ENCODE measurements at places on chromosomes 12 and 14. TPM values are rescaled to one million over a fixed set of nuclear protein-coding genes. Genes with fewer than 3 reads are reported as not detected.

The NEUROD4 gene
- total RNA-seq: not detected

The HVCN1 gene
- 16.6 TPM for total RNA-seq

The LUM gene
- total RNA-seq: 449 TPM

The MYL2 gene
- not detected for total RNA-seq

The CD27 gene
- 0.64 TPM for total RNA-seq

The RBP5 gene
- total RNA-seq: 2.9 TPM

The LAG3 gene
- total RNA-seq: 1.3 TPM

The TAS2R20 gene
- total RNA-seq: 4.6 TPM

The ACVRL1 gene
- 24.7 TPM for total RNA-seq

The GLIPR1L2 gene
- 2.3 TPM for total RNA-seq

The RNASE3 gene
- total RNA-seq: not detected

DNA sequence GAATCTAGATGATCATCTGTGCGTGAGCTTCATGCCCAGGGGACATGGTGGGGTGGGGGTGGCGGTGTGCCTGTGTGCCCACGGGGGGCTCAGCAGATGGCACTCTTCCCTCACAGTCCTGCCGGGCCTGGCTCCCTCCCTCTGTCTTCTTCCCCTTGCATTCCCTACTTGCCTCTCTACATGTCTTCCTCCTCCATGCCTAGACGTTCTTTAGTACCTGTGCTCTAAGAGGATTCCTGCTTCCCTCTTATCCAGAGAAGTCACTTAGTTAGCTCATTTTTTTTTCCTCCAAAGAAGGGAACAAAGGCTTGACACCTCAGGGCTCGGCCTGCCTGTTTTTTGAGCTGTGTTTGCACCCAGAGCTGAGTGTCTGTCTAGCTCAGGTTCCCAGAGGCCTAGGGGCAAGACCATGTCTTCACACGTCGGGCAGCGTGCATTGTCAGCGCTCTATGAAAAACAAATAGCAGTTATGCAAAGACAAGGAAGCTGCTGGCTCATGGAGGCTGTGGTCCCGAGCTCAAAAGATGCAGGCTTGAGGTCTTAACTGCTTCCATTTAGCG lies 48.8 kb downstream of the NINJ2 start:
- no peaks in the 10 kb centered on the region for H3K4me1 ChIP-seq
- H3K27ac ChIP-seq: no peak overlapping the region
- H3K27me3 ChIP-seq: no peaks in the 10 kb centered on the region

GRCh38 chr14:68513838-68514607 lies 278.8 kb downstream of the ZFP36L1 start:
- no peak for DNase-seq
- no peaks in the 10 kb centered on the region for H3K36me3 ChIP-seq
- no peak overlapping the region for H3K4me3 ChIP-seq
- no peaks in the 10 kb centered on the region for H3K27me3 ChIP-seq

DNA sequence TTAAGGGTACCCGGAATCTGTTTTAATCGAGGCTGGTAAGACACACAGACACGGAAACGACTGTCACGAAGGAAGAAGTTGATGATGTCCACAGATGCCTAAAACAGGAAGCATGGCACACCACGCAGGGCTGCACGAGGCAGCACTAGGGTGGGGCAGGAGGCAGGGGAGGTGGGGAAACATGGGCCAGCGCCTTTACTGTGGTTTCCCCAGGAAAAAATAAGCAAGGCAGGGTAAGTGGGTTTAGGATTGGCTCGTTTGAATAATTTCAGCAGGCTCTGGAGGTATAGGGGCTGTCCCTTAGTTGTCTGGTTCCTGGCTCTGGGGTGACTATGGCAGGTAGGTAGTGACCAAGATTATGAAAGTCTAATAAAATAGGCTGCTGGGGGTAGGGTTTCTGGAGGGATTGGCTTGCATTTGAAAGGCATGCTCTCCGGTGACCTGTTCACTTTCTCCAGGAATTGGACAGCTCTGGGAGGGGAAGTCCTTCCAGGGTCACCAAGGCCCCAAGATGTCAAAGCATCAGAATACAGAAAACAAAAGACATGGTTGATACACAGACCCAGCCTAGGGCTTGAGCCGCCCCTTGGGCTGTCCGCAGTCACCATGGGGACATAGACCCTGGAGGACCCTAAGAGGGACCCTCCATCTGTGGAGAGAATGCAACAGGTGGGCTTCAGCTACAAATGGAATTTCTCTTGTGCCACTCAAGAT lies 35.3 kb downstream of the MAP1LC3B2 start:
- H3K27ac ChIP-seq: peak overlapping the region; percentile 62
- H3K36me3 ChIP-seq: no peaks in the 10 kb centered on the region
- DNase-seq: no peak
- H3K4me1 ChIP-seq: peaks cover 13% of the 10 kb centered on the region
- no peak overlapping the region for H3K4me3 ChIP-seq

DNA sequence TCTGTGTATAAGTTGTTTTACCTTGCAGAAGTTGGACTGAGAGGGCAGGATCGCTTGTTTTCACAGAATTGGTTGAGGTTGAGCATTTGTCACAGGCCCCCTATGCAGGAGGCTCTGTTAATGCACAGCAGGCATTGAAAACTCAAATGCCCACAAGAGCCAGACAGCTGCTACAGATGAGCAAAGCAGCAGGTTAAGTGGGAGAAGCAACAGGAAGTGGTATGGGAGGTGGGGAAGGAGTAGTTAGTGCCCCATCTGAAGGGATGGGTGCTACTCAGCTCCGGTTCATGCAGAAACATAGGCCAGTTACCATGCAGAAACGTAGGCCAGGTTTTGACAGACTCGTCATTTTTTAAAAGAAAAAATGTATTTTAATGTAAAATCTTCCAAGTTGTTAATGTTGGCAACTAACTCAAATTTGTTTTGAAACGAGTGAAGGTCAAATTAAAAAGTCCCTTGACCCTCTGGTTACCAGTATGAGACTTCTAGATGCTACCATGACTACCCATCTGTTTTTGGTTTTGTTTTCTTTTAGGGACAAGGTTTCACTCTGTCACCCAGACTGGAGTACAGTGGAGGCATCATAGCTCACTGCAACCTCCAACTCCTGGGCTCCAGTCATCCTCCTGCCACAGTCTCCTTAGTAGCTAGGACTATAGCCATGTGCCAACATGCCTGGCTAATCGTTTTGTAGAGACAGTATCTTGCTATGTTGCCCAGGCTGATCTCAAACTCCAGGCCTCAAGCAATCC lies 84.7 kb upstream of the FRMD6 start:
- no peak overlapping the region for H3K4me3 ChIP-seq
- no peaks in the 10 kb centered on the region for H3K36me3 ChIP-seq
- DNase-seq: no peak
- peak overlapping the region; percentile 5 for H3K27ac ChIP-seq
- no peaks in the 10 kb centered on the region for H3K27me3 ChIP-seq

GRCh38 chr14:69997849-69998248 lies 118.6 kb downstream of the SMOC1 start:
- no peak for DNase-seq
- peaks cover 7% of the 10 kb centered on the region for H3K4me1 ChIP-seq
- no peaks in the 10 kb centered on the region for H3K27me3 ChIP-seq
- H3K36me3 ChIP-seq: no peaks in the 10 kb centered on the region
- peak overlapping the region; percentile 66 for H3K27ac ChIP-seq
- H3K4me3 ChIP-seq: no peak overlapping the region

- H3K36me3 ChIP-seq: no peaks in the 10 kb centered on the region
- H3K27me3 ChIP-seq: no peaks in the 10 kb centered on the region
- H3K4me1 ChIP-seq: no peaks in the 10 kb centered on the region
- no peak overlapping the region for H3K27ac ChIP-seq
Observed at GRCh38 chr14:81261176-81261575, 40.4 kb upstream of the GTF2A1 start.

DNA sequence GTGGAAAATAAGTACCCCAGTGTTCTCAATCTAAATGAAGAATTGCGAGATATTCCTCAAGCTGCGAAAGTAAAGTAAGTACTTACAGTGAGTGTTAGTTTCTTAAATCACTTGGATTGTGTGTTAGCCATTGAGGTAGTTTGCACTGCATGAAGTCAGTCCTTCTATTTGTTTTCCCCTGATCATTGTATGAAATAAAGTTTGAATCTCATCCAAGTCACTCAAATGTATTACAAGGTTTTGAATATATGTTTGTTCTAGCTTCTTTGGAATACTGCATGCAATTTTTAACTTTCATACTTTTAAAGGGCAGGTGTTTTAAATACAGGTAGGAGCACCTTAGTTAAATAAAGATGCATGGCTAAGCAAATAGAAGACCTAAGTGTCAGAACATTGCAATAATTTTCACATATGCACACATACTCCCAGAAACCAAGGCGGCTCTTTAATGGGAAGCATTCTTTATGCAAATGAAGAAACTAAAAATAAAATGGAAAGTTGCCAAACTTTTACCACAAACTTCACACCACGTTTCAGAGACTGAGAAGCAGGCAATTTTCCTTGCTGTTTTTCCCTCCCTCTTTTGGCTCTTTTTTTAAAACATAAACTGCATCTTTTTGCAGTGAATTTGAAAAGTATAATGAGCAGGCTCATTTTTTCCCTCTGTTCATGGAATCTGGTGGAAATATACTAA lies 105.6 kb downstream of the GPR135 start:
- no peaks in the 10 kb centered on the region for H3K4me1 ChIP-seq
- H3K27ac ChIP-seq: peak overlapping the region; percentile 16
- H3K27me3 ChIP-seq: no peaks in the 10 kb centered on the region
- DNase-seq: no peak
- H3K4me3 ChIP-seq: no peak overlapping the region

DNA sequence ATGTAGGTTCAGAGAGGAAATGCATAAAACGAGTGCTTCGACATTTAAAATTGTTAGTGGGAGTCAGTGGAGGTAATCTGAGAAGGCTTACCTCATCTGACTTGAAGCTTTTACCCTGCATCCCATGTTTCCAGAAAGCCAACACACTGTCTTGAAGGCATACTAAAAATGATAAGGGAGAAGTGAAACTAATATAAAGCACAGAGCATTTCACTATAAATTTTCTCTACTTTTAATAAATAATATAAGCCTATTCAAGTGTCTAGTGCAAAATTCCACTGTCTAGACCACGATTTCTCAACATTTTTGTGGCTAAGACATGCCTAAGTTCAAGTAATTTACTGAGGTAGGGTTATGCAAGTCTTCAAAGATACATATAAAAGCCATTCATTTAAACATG lies 29.1 kb upstream of the CDKL1 start:
- H3K4me1 ChIP-seq: no peaks in the 10 kb centered on the region
- H3K27ac ChIP-seq: no peak overlapping the region
- DNase-seq: no peak
- H3K36me3 ChIP-seq: no peaks in the 10 kb centered on the region

DNA sequence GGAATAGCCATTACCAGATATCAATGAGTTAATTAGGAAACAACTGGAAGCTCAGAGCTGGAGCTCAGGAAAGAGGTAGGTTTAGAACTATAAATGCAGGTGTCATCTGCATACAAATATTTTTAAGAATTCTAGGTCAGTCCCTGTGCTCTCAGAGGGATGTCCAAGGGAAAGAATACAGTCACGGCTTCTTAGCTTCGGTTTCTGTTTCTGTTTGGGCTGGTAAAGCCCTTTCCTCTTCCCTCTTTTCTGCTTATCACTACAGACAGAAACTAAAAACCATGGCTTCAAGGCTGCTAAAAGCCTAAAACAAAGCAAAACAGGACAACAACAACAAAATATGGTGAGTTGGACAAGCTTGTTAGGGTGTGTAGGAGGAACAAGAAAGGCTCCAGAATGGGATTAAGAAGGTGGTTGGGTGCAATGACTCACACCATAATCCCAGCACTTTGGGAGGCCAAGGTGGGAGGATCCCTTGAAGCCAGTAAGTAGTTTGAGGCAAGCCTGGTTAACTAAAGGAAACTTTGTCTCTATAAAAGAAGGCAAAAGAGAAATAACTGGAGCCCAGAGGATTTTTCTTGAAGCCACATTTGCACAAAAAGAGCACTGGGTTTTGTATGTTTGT lies 113.0 kb downstream of the SEC23A start:
- H3K4me3 ChIP-seq: no peak overlapping the region
- DNase-seq: no peak
- H3K36me3 ChIP-seq: no peaks in the 10 kb centered on the region
- no peaks in the 10 kb centered on the region for H3K27me3 ChIP-seq

GRCh38 chr14:28629328-28630004 lies 137.1 kb upstream of the FOXG1 start:
- H3K4me1 ChIP-seq: no peaks in the 10 kb centered on the region
- H3K4me3 ChIP-seq: no peak overlapping the region

DNA sequence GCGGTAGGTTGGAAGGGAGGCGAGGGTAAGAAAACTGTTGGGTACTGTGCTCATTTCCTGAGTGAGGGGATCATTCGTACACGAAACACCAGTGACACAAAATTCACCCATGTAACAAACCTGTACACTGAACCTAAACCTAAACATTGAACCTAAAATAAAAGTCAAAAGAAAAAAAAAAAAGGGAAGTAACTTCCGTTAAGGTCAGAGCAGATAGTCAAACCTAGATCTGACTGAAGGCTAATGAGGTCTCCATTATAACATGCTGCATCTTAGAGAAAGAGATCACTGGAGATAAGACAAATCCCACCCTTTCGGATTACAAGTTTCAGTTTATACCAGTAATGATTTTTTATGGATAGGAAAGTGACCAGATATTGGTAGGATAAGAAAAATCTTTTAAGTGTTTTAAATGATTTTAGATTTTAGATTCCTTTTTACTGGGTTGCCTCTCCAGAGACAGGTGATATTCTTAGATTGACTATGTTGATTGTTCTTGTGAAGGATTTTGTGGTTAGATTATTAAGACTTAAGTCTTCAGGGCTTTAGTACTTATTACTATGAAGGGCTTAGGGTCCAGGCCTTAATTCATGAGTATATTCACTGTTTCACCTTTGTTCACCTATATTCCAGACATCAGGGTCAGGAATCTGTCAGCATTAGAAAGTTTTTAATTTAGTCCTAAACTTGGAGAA lies 11.2 kb upstream of the NCKAP1L start:
- DNase-seq: no peak
- no peak overlapping the region for H3K4me3 ChIP-seq
- H3K27me3 ChIP-seq: no peaks in the 10 kb centered on the region
- no peaks in the 10 kb centered on the region for H3K36me3 ChIP-seq
- H3K27ac ChIP-seq: no peak overlapping the region
- no peaks in the 10 kb centered on the region for H3K4me1 ChIP-seq

DNA sequence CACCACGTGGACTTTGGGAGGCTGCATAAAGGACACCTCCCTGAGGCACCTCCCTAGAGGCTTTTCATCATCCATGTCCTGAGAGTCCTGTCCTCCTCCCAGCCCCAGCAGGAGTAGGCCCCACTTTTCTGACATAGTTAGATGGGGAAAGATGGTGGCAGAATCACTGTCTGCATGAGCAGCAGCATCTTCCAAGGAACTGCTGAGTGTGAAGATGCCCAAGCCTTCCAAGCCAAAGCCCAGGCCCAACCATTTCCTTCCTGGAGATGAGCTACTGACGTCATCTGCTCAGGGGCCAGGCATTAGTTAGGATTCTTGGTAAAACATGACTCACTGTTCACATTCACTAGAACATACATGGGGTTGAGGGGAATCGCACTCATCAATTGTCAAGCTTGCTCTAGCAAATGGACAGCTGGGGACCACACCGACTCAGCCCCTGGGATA lies 37.3 kb downstream of the VDR start:
- no peak overlapping the region for H3K4me3 ChIP-seq
- DNase-seq: no peak
- H3K4me1 ChIP-seq: peaks cover 8% of the 10 kb centered on the region
- H3K36me3 ChIP-seq: no peaks in the 10 kb centered on the region
- H3K27ac ChIP-seq: no peak overlapping the region
